ENCODE measurements at places on chromosomes 13 and 19.

DNA sequence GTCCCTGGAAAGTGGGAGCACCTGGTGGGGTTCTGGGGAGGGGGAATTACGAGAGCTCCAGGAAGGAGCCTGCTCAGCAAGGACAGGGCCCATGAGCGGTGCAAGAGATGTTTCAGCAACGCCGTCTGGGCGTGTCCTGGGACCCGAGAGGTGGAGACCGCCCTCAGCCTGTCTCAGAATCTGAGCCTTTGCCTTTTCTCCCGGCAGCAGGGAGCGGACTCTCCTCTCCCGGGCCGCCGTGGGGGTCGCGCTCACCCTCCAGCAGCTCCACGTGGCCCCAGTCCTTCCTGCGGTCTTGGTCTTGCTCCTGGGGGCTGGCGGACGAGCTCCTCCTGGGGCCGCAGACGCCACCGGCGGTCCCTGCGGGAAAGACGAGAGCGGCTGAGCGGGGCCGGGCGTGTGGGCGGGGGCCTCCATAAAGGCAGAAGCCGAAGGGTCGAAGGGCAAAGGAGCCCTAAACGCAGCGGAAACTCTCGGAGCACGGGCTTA, 714 bp downstream of the POLRMT start:
- no peak for DNase-seq

GRCh38 chr19:34363094-34363493, 1.9 kb upstream of the GPI start:
- DNase-seq, result no peak

DNA sequence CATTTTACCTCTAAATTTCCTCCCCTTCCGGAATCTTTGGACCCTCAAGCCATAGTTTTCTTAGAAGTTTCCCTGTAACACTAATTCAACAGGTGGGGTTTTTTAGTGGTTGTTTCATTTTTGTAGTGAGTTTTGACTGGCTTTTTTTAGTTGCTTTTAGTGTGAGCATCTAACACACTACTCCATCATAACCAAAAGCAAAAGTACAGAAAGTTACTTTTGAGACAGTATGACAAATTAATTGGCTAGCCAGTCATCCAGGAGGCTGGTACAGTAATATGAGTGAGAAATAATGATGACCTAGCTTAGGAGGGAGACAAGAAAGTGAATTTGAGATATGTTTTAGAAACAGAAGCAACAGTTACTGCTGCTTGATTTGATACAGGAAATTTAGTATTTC, 71.5 kb downstream of the DNAJC15 start:
- DNase-seq, result no peak

DNA sequence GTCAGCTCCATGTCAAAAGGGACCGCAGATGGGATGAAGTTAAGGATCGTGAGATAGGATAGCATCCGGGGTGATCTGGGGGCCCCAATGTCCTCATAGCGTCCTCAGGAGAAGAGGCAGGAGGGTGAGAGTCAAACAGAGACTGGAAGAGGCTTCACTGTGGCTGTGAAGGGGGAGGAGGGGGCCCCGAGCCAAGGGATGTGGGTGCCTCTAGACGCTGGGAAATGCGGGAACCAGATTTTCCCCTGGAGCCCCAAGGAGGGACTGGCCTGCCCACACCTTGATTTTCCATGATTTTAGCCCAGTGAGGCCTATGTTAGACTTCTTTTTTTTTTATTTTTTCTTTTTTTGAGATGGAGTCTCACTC, 61.2 kb downstream of the GNG7 start:
- no peak for DNase-seq

DNA sequence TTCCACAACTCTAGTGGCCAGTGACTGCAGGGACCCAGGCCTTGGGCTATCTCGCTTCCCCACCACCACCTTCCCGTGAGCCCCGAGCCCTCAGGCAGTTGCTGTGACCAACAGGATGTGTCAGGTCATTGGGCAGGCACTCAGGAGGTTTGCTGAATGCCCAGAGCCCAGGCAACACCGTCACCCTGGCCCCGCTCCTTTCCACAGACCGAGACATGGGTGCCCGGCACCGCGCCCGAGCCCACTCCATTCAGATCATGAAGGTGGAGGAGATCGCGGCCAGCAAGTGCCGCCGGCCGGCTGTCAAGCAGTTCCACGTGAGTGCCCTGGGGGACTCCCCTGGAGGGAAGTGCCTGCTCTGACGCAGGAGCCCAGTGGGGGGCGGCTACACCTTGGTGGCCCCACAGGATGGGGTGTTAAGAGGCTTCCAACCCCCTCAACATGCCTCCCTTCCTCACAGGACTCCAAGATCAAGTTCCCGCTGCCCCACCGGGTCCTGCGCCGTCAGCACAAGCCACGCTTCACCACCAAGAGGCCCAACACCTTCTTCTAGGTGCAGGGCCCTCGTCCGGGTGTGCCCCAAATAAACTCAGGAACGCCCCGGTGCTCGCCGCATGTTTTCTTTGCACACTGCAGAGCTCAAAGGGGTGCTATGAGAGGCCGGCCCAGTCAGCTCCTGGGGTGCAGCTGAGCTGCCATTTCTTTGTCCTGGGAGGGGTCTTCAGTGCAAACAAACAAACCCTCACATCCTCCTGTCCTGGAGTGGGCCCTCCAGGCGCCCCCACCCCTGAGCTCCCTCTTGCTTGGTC, 3.2 kb downstream of the RPL18A start:
- no peak for DNase-seq

GRCh38 chr19:41859213-41859617, 840 bp upstream of the RPS19 start:
- DNase-seq, result no peak

DNA sequence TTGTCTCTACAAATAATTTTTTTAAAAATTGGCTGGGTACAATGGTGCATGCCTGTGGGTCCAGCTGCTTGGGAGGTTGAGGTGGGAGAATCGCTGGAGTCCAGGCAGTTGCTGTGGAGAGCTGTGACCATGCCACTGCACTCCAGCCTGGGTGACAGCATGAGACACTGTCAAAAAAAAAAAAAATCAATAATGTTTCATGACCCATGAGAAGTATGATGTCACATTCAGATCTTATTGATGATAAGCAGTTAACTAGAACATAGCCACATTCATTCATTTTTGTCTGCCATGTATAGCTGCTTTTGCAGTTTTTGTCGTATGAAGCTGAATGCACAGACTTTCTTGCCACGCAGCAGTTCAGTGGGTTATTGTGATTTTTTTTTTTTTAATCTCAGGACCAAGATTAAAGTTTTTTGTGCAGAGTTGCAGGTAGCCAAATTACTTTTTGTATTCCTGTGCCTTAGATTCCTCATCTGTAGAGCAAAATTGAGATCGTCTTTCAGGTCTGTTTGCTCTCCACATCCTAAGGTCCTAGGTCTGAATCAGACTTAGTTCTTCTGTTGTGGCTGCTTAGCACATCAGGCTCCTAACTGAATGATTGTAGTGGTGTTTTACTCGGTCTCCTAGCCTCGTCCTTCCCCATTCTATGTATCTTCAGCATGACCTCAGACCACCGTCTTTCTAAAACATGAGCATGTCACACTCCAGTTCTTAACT, 145.2 kb downstream of the GGACT start:
- DNase-seq, result no peak

GRCh38 chr13:54574791-54575190, 1546.2 kb downstream of the OLFM4 start:
- no peak for DNase-seq

GRCh38 chr19:56324436-56324835, 9.8 kb upstream of the ZSCAN5A start:
- no peak for DNase-seq

- DNase-seq, result no peak
These were observed 122.8 kb upstream of the ARGLU1 start for GRCh38 chr13:106690779-106691178.

GRCh38 chr19:1616396-1616795, 11.1 kb upstream of the UQCR11 start:
- no peak for DNase-seq

GRCh38 chr19:19550972-19551852, 13.1 kb downstream of the CILP2 start:
- DNase-seq, result no peak

Data from CD4-positive, alpha-beta T cell treated with Interleukin-17A for 1 hour (primary cell).